ENCODE measurements at places on chromosomes 13 and 19.

GRCh38 chr13:29595380-29596063 lies at the start of gene SLC7A1:
Gene SLC7A1, minus strand, starts transcription at chr13:29595688. Its CDS starts 59,500 bp downstream, at chr13:29536188.
- peak; percentile 74 for DNase-seq

DNA sequence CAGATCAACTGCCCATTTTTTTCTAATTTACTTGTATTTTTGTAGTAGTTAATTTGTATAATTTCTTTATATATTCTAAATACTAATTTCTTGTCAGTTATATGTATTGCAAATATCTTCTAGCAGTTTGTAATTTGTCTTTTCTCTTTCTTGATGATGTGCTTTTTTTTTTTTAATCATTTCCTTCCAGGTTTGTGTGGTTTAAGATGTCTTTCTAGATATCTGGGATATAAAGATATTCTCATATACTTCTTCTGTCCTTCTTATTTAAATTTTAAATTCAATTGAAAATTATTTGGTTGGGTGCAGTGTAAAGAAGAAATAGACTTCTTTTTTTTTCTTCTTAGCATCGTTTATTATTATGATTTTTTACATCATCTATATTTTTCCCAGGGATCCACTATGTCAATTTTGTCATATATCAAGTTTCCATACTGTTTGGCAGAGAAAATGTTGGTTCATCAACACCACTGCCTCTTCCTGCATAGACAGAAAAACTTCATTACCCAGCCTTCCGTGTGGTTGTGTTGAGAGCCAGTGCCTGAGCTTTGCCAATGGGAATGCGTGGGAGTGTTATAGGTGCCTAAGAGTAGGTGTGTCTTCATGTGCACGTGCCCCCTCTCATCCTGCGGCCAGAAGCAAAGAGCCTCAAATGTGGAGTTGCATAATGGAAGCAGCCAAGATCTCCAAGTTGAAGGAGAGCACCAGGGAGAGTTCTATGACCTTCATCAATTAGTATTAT lies 15.8 kb downstream of the CPB2 start:
- no peak for DNase-seq

DNA sequence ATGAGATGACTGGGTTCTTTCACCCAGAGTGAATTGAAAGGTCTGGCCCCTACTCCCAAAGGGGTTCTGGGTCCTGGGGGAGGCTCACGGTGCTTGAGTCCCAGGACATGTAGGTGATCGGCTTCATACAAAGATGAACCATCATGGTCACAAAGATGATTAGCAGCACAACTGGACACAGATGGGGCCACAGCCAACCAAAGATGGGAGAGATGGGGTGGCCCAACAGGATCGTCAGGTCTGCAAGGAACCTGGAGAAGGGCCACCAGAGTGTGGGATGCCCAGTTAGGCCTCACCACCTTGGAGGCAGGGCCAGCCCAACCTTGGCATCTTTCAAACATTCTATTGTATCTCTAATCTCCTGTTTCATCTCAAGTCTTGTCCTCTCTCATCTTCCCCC lies 34.5 kb downstream of the SLC6A16 start:
- DNase-seq: no peak

- DNase-seq: no peak
Observed at GRCh38 chr13:42068886-42069285, 20.4 kb downstream of the DGKH start.

- no peak for DNase-seq
Observed at GRCh38 chr19:36182612-36183244, 30.5 kb upstream of the COX7A1 start.

DNA sequence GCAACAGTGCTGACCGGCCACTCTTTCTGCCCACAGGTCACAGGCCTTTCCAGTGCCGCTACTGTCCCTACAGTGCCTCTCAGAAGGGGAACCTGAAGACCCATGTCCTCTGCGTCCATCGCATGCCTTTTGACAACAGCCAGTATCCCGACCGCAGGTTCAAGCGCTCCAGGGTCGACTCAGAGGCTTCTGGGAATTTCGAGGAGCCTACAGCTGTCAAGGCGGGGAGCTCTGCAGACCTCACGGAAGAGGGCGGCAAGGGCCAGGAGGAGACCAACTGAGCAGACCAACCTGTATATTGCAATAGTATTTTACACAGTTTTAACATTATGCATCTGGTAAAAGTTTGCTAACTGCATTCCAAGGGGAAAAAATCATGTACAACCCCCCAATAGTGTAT lies 338.5 kb downstream of the ZNF536 start:
- DNase-seq: no peak

DNA sequence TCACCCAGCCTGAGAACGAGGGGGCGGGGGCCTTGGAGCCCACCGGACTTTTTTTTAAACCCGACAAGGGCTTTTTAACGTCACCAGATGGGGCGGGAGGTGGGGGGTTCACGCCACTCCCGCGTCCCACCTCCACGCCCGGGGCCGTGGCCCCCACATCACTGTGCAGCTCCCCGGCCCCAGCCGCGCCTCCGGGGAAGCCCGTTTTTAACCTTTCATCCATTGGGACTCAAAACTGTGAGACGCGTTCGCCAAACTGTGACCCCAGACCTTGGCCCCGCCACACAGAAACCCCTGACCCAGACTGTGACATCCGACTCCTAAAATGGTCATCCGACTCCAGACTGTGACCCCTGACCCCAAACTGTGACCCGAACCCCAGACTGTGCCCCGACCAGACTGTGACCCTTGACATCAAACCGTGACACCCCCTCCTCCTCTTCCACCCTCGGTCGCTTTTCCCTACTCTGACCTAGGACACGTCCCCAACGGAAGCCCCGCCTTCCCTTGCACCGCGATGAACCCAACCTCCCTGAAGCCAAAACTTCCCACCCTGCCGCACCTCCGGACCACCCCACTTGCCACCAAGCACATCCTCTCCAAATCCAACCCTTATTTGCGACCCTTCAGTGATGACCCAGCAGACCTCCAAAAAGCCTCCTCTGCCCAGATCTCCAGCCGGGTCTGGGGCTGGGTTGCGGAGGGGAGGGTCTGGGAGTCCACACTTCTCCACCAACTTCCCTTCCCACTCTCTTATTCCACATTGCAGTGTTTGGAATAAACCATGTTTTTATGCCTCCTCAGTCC lies 1.5 kb upstream of the GRWD1 start:
- DNase-seq: no peak

GRCh38 chr13:94548821-94549231 lies 47.1 kb downstream of the TGDS start:
- no peak for DNase-seq

- DNase-seq: no peak
Observed at GRCh38 chr19:7104747-7105447, 35.4 kb downstream of the ZNF557 start.

GRCh38 chr13:111339366-111340143 lies 19.1 kb downstream of the TEX29 start:
- no peak for DNase-seq

- DNase-seq: no peak
Observed at GRCh38 chr13:80235967-80236302, 105.0 kb downstream of the SPRY2 start.

- DNase-seq: no peak
Observed at GRCh38 chr13:92260363-92260762, 861.9 kb downstream of the GPC5 start.

DNA sequence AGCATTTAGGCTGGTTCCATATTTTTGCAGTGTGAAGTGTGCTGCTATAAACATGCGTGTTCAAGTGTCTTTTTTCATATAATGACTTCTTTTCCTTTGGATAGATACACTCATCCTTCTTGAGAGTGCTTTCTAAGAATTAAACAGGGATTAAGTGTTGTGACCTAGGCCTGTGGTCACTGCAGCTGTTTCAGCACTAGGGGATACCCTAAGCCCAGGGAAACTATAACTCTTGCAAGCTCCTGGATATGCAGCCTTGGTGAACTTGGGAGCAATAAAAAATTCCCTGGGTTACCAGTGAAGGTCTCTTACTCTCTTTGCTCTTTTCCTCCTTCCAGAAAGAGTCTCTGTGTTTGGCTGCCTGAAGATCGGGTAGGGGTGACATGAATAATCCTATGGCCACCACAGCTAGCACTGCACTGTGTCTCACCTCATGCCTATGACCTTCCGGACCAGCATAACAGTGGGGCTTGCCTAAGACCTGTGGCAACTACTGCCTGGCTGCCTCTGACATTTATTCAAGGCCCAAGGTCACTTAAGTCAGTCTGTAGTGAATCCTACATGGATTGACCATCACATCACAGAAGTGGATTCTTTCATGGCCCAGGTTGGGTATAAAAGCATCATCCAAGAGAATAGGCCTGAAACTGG lies 799.7 kb downstream of the DACH1 start:
- DNase-seq: no peak

GRCh38 chr13:32246468-32246867 lies 68.7 kb downstream of the ZAR1L start:
- DNase-seq: no peak

- DNase-seq: no peak
Observed at GRCh38 chr19:45154064-45154827, 6.5 kb downstream of the NKPD1 start.

- no peak for DNase-seq
Observed at GRCh38 chr13:69279213-69279612, 828.4 kb upstream of the ATXN8OS start.

- no peak for DNase-seq
Observed at GRCh38 chr13:113112893-113113845, 7.6 kb downstream of the F7 start.

- DNase-seq: no peak
Observed at GRCh38 chr19:53463263-53463662, 4.3 kb upstream of the ZNF813 start.

DNA sequence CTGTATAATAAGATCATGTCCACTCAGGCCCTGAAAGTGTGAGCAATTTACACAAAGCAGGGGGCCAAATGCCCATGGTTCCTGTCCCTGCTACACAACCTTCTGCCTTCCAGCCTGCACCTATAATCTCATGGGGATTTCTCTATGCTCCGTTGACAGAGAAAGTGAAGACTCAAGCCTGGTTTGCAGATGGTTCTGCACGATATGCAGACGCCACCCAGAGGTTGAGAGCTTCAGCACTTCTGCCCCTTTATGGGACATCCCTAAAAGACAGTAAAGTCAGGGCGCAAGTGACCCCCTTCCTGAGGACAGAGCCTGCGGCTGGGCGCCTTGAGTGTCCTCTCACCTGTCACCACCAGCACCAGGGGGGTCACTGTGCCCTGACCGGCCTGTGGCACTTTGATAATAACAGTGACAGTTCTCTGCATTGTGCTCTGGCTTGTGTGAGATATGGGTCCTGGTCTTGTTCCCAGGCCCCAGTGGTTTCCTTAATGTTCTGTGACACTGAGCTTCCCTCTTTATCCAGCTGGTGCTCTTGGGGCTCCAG lies 15.1 kb downstream of the LILRA5 start:
- DNase-seq: no peak

GRCh38 chr19:35207391-35207871 lies 21.1 kb downstream of the FAM187B start:
- peak; percentile 40 for DNase-seq

Measured in T-helper 9 cell (primary cell).